ENCODE measurements at places on chromosomes 1 and 21.

DNA sequence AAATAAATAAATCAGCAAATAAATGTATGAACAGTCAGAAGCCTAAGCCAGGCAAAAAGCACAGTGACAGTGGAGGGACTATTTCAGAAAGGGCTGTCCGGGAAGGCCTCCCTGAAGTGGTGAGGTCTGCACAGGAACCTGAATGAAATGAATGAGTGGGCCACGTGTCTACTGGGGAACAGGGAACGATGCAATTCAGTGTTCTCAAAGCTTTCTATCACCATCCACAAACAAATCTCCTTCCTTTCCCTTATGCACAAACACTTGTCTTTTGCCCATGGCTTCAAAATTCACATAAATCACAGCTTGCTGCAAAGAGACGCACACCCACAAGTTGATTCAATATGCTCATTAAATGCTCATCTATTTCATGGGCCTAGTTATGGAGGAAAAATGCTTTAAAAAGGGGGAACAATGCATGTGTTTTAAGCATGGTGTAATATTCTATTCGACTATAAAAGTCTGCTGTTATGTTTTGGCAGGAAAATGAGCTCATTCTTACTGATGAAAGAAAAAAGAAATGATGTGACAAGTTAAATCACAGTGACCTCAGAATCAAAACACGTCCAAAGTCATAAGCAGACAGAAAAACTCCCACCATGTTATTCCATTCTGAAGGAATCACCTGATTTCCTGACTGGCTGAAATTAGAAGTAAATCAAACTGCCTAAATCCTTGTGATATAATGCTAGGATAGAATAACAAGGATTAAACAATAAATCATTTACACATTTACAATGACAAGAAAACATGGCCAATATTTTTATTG is 21.6 kb downstream of the URB1 start:
- DNase-seq, result no peak

- no peak for DNase-seq
Measured at GRCh38 chr1:244918421-244919319, 54.3 kb upstream of the HNRNPU start.

DNA sequence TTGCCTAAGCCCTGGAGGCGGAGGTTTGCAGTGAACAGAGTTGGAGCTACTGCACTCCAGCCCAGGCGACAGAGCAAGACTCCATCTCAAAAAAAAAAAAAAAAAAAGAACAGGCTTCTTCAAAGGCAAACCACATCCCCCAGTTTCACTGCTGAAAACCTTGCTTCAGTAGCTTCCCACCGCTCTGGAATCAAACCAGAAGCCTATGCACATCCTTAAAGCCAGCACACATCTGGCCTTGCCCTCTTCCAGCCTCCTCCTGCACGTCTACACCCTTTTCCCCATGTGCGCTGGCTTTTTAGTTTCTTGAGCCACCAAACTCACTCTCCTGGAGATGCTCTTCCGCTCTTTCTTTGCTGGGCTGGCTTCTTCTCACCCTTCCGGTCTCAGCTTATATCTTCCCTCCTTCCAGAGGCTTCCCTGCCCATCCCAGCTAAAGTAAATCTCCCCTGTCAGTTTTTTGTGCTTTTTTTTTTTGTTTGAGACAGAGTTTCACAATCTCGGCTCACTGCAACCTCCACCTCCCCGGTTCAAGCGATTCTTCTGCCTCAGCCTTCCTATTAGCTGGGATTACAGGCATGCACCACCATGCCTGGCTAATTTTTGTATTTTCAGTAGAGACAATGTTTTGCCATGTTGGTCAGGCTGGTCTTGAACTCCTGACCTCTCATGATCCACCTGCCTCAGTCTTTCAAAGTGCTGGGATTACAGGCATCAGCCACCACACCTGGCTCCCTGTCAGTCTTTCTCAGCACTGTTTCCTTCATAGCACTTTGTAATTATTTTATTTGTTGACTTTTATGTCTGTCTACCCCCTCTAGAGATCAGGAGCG is 42.0 kb upstream of the ID3 start:
- no peak for DNase-seq

DNA sequence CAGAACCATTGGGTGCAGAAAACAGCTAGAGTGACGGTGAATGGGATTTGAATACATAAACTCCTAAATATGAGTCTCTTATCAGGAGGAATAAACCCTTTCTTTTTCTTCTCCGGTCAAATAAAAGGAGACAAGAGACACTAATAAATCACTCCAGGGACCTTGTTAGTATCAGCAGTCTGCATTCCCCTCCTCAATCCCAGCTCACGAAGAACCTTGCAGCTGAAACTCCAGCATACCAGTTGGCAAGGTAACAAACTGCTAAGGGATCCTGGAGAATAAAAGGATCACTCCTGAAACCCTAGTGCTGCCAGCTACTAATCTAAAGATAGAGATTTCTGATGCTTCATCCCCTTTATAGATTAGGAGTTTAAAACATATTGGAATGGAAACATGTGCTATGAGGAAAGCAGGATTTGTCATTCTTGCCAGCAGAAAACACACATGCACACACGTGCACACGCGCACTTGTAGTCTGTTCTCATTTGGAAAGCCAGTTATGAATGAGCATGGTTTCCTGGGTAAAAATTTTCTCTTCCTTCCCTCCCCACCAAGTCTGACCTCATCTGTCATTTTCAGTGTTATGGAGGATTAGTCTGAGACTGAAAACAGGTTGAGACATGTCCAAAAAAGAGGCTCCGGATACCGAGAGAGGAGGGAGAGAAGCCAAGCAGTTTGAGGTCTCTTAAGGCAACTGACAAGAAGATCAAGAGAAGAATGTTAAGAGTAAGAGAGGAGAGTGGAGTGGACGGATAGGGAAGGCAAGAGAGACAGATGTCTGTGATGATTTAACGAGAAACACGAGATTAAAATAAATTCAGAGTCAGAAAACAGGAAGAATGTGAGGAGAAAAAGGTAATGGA is 10.9 kb downstream of the IER5 start:
- DNase-seq, result no peak

GRCh38 chr1:100928128-100928527 is 32.2 kb downstream of the SLC30A7 start:
- DNase-seq, result no peak

- DNase-seq, result no peak
Measured at GRCh38 chr1:237873487-237874211, 17.1 kb downstream of the ZP4 start.

GRCh38 chr1:217506878-217507277 is 124.0 kb downstream of the GPATCH2 start:
- DNase-seq, result no peak

DNA sequence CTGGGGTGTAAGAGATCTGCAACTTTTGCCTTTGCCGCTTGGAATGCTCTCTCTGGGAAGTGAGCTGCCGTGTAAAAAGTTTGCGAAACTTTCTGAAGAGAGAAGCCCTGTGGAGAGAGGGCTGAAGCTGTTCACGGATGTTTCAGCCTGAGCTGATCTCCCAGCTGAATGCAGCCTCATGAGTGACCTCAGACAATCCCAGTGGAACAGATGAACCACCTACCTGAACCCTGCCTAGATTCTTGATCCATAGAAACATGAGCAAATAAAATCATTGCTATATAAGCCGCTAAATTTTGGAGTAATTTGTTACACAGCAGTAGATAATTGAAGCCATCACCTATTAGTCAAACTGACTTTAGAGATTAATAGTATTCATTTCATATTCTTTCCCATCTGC is 4.4 kb upstream of the ALG6 start:
- DNase-seq, result no peak

GRCh38 chr1:117541003-117541402 is 64.8 kb upstream of the TENT5C start:
- no peak for DNase-seq

GRCh38 chr1:36784147-36784859 is 250.0 kb downstream of the GRIK3 start:
- DNase-seq, result no peak

All from NCI-H510A (cell line).